Anterior cingulate cortex (tissue), 58 donors: ENCODE measurements at places on chromosomes 5 and 9.

- DNase-seq, result no peak
These were observed 7.6 kb downstream of the TENT2 start for GRCh38 chr5:79619854-79620253.

DNA sequence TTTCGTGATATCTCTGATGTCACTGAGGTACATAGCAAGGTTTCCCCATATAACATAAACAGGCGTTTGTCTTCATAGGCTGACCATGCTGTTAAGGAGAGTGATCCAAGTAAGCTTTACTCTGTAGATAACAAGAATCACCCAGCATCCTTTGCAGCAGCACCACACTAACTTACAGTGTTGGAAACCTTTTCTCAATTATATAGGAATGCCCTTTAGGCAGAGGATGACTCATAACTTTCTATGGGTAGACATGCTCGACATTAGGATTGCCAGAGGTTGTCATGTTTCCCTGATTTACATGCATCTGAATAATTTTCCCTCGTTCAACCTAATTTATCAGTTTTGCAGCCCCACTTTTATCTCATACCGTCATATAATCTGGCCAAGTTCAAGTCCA, 870.0 kb upstream of the CDH9 start:
- no peak for DNase-seq

GRCh38 chr5:126395198-126395597, 28.0 kb upstream of the GRAMD2B start:
- no peak for DNase-seq

GRCh38 chr5:45521067-45521466, 175.1 kb downstream of the HCN1 start:
- DNase-seq, result no peak

- no peak for DNase-seq
These were observed 152.5 kb upstream of the ALDH1B1 start for GRCh38 chr9:38240051-38240450.

DNA sequence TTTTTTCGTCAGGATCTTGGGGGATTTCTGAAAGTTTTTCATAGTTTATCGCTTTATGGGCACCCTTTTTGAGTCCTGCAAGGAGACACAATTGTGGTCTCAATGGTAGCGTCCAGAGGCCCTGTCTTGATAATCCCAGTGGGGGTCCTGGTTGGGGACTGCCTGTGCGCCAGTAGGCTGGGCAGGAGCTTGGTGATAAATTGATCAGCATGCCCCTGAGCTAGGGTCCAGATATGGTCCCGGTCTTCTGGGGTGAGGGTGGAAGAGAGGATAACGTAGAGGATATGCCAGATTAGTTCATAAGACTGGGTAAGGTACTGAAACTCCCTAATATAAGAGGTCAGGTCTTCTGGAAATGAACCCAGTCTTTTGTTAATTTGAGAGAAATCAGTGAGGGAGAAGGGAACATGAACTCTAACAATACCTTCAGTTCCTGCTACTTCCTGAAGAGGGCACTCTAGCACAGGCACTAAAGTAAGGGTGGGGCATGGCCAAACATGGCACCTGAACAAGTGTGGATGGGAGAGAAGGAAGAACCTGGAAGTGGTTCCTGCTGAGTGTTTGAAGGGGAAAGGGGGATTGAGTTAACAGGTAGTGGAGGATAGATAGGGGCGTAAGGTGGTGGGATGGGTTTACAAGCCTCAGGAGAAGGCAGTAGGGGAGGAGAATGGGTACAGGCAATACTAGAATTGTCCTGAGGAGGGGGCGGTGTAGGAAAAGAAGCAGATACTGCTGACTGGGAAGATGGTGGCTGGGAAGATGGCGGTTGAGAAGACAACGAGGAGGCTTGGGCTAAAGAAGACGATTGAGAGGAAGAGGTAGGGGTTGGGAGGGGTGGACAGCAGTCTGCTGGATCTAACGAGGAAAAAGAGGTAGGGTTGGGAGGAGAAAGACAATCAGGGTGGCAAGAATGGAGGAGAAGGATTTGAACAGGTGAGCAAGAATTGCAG, 33.8 kb upstream of the ANXA2R start:
- no peak for DNase-seq

DNA sequence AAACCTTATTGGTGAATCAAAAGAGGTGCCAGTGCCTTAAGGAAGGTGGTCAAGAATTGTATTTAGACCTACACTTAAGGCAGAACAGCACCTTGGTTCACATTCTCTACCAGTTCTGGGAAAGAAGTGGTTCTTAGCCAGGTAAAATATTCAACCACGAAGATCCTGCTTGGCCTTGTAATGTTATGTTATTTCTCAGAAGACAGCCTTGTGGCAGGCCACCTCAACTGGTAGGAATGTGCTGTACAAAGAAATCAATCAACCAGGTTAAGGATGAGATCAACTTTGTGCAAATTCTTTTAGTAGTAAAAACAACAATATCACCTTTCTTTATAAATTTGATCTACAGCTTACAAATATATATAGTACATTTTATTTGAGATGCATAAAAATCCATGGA, 246.8 kb downstream of the ARRDC3 start:
- no peak for DNase-seq

DNA sequence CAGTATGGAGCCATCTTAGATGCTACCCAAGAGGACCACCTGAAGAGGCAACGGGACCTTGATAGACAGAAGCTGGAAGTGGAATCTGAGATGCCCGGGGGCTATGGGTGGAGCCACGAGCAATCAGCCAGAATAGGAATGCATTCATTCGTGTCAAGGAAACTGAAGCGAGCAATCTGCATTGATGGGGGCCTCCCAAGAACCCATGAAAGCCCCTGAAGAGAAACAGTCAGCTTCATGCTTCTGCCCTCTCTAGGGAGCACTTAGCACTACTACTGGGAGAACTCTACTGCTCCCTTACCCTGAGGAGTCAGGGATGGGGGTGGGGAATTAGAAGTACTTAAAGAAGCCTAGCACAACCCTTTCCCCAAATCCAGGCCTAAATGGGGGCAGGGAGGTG, 51.9 kb upstream of the TCERG1 start:
- no peak for DNase-seq

GRCh38 chr5:149162401-149163084, 21.2 kb downstream of the ABLIM3 start:
- DNase-seq, result no peak

GRCh38 chr5:218457-219291, 554 bp downstream of the SDHA start:
- DNase-seq, result no peak

GRCh38 chr5:8473827-8474568, 605.0 kb downstream of the MTRR start:
- no peak for DNase-seq

- no peak for DNase-seq
These were observed 12.4 kb downstream of the CBY3 start for GRCh38 chr5:179668391-179668790.

DNA sequence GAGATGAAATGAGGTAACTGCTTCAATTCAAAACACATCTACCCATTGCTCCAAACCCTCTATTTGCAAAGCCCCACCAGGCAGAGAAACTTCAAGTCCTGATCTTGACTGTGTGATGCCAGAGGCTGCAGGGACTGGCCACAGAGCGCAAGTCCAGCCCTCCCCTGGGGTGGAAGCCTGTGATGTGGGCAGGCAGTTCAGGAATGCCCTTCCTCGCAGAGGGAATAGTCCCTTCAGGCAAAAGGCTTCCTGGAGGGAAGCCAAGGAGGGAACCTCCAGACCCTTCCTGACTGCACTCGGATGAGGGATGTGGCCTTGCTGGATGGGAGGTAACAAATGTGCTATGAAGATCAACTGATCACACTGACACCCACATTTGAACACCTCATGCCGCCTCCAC, 131.2 kb downstream of the SLIT3 start:
- no peak for DNase-seq

GRCh38 chr5:149221731-149222342, 49.8 kb upstream of the AFAP1L1 start:
- DNase-seq, result no peak

GRCh38 chr9:27206041-27206440, 90.9 kb downstream of the EQTN start:
- DNase-seq, result no peak

GRCh38 chr5:126777257-126777974, 480 bp downstream of the LMNB1 start:
- DNase-seq, result peak; percentile 71

- peak; percentile 72 for DNase-seq
These were observed 117.0 kb downstream of the NXNL2 start for GRCh38 chr9:88651682-88652633.

GRCh38 chr9:22158927-22159346, 149.8 kb upstream of the CDKN2B start:
- no peak for DNase-seq

DNA sequence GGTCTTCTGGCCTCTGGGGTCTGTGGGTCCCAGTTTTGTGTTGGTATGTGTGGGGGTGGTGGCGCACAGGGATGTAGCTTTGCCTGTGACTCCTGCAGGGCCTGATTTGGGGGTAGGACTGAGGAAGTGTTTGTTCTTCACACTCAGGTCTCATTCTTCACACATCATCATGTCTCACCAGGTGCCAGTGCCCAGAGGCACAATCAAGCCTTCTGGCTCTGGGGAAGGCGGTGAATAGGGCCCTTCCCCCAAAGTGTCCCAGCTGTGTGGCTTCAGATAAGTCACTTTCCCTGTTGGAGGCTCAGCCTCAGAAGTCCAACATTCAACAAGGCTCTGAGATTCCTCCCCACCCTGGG, 5.1 kb downstream of the DBN1 start:
- DNase-seq, result no peak

DNA sequence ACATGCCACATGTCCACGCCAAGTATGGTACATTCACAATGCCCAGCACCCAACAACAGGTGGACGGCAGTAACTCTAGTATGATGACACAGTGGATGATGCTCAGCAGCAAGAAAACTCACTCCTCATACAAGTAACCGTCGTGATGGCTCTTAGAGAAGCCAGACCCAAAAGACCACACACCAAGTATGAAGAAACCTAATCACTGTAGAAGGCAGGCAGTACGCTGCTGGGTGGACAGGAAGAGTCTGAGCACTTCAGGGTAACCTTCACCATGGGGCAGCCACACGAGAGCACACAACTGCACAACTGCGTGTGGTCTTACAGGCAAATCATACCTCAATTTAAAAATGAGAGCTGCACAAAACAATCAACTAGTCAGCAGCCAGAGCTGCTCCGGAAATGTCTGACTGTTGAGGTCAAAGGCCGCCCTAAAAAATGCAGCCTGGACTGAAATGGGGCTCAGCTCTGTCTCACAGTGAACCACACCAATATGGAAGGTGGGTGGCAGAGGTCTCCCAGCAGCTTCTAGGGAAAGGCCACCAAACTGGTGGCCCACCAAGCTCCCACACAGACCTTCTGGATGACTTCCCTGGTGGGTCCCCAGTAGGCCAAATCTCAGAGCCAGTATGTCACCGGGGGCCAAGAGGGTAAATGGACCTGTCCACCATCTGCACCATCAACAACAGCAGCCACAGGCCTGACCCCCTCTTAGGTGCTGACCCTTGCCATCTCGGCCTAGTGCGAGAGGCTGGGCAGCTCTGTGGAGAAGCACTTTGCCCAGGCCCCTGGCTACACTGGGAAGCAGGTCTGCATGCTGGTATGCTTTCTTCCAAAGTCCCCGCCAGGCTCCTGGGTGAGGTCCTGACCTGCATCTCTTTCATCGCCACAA, 17.8 kb downstream of the BICD2 start:
- DNase-seq, result no peak

GRCh38 chr5:73442231-73442811, 6.3 kb downstream of the FOXD1 start:
- DNase-seq, result no peak

DNA sequence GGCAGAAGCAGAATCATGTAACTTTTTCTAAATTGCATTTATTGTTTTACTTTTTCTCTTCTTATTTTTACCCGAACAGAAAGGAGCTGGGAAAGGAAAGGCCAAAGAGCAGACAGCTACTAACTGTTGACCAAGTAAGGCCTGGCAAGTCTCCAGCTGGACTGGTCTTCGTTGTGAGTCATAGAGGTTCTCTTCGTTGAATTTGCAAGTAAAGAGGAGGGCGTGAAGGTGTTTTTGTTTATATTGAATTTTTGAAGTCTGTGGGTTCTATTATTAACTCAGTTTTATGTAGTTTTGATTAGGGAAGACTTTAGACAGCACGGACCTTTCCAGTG, 416.5 kb upstream of the CCNH start:
- no peak for DNase-seq

- DNase-seq, result no peak
These were observed 268.6 kb upstream of the PTGER4 start for GRCh38 chr5:40410964-40411635.

DNA sequence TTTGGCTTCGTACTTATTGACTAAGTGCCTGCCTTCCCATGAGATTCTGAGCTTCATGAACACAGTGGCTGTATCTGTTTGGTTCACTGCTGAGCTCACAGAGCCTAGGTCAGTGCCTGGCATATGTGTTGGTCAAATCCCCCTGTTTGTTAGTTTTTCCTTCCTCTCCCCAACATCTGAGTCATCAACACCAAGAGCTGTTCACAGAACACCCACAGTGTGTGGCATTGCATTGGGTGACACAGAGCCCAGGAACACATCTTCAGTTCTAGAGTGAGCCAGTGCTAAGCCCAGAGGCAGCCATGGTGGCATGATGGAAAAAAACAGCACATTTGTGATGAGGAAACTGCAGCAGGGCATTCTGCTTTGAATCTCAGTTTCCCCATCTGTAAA, 294.6 kb downstream of the SEC61B start:
- DNase-seq, result no peak

GRCh38 chr9:137041124-137041523, 4.9 kb downstream of the NPDC1 start:
- DNase-seq, result no peak
